ENCODE measurements at places on chromosomes 13 and 19.

- no peak for DNase-seq
These were observed 120.6 kb downstream of the SLITRK1 start for GRCh38 chr13:83761631-83762030.

- no peak for DNase-seq
These were observed 327.2 kb upstream of the TSHZ3 start for GRCh38 chr19:31676271-31677004.

DNA sequence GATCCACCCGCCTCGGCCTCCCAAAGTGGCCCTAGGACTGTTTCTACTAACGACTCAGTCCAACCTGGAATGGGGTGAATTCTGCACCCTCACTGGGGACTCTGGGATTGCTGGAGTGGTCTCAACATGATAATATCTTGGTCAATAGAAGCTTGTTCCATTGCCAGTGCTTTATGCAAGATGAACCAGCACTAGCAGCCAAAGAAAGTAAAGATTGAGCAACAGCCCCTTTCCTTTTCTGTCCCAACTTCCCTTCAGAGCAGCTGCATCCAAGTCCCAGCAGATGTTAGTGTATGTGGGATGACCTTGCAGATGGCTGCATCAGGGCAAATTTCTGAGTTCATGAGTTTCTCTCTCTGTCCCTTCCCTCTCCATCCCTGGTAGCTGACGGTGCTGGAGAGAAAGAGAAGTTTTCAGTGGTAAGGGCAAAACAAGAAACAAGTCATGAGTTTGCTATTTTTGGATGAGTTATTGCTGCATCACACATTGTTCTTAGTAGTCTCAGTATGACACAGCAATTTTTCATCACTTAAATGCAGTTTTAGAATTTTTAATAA, 183.6 kb upstream of the EDNRB start:
- no peak for DNase-seq

DNA sequence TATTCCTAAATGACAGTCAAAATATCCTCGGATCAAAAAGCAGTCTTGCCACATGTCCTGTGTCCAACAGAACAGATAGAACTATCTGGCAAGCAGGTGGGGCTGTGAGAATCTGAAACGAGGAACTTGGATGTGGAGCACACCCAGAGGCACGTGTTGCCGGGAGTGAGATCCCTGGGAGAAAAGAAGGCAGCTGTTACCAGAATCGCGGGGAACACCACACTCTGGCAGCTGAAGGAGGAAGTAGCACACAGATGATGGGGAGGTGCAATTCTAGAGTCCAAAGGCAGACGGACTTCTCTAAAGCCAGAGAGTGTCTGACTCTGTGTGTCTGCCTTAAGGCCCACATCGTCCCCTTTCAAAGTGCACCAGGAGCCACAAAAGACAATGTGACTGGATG, 22.3 kb downstream of the SLC7A1 start:
- no peak for DNase-seq

DNA sequence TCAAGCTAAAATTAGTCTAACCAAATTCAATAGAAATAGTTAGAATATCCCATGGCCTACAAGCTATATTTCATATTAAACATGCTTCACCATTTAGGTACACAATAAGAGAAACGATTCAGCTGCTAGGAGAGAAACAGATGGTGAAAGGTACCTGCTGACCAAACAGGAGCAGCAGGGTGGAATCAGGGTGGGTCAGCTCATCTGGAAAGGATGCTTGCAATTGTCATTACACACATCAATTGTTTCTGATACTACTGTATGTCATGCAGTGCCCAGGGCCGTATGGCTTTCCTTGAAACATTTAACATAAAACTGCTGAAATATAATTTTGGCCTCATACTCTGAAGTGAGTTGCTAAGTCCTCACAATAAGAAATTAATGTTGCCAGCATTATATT, 776.0 kb downstream of the DACH1 start:
- no peak for DNase-seq

- no peak for DNase-seq
These were observed 1268.4 kb upstream of the SPRY2 start for GRCh38 chr13:81609335-81609734.

Data from cortex of kidney (tissue), 1 donor.